ENCODE measurements at places on chromosomes 5 and 9. TPM values are rescaled to one million over a fixed set of nuclear protein-coding genes. Genes with fewer than 3 reads are reported as not detected.

- no peak for DNase-seq
Observed at GRCh38 chr5:156460471-156460870, 133.5 kb downstream of the SGCD start.

DNA sequence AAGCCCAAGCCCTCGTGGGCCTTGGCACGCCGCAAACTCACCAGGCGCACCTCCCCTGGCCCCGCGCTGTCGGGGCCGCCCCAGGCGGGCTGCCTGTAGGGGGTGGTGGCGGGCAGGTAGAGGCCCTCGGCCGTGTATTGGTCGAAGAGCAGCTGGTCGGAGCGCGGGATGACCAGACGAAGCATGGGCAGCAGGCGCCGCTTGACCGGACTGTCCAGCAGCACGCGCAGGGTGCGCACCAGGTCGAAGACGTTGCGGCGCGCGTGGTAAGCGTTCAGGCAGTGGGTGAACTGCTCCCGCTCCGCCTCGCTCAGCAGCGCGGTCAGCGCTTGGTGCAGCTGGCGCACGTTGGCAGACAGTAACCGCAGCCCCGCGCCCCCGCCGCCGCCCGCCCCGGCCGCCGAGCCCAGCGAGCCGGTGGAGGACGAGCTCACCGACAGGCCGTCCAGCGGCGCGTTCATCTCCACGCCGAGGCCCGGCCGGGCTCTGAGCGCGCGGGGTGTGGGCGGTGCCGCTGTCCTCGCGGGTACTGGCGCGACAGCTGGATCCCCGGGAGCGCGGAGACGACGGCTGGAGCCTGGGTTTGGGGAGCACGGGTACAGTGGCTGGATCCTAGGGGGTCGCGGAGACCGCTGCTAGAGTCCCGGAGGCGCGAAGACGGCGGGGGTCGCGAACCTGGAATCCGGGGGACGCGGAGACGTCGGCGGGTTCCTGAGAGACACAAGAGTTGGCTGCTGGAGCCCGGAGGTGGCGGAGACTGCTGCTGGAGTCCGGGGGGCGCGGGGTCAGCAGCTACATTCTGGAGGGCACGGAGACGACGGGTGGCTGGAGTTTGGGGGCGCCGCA, 709 bp downstream of the WHRN start:
- DNase-seq = peak; percentile 31

- DNase-seq = no peak
Observed at GRCh38 chr5:146553446-146553845, 37.5 kb upstream of the GPR151 start.

DNA sequence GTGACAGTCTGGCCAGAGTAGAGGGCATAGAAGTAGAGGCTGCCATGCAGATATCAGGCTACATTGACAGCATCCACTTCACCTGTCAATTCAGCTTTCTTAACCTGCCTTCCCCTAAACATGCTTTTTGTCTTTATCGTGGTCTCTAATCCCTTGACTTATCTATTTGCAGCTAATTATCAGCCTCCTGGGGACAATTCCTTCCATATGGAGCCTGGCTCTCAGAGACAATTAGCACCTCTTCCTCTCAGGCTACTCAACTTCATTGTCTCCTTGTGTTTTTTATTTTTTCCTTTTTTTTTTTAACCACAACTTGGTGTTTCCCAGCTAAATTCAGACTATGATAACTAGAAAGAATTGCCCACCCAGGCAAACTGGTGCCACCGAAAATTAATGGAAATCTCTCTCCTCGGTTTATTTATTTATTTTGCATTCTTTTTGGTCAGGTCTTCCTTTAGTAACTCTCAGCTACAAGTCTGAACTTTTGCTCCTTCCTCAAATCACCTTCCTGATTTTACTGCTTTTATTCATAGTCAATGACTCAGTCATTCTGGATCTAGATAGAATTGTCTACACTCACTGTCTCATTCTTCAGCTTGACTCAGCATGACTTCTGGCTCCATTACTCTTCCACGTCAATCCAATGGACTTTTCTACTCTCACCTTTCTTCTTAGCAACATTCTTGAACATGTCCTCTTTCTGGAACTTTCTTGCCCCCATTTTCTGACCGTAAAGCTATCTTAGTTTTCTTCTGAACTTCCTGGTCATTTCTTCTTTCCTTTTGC, 63.0 kb upstream of the BASP1 start:
- DNase-seq = no peak

GRCh38 chr9:92196909-92197308, 81.7 kb upstream of the SPTLC1 start:
- no peak for DNase-seq

GRCh38 chr5:173916233-173916632, 28.1 kb downstream of the CPEB4 start:
- no peak for DNase-seq

GRCh38 chr5:1140171-1140817, 28.4 kb upstream of the SLC12A7 start:
- peak; percentile 81 for DNase-seq

The SLC25A48 gene
- not detected for total RNA-seq

GRCh38 chr5:16918156-16918555, 17.9 kb downstream of the MYO10 start:
- DNase-seq = no peak

The BHMT2 gene
- total RNA-seq = not detected

The HACD4 gene
- total RNA-seq = 15.6 TPM

DNA sequence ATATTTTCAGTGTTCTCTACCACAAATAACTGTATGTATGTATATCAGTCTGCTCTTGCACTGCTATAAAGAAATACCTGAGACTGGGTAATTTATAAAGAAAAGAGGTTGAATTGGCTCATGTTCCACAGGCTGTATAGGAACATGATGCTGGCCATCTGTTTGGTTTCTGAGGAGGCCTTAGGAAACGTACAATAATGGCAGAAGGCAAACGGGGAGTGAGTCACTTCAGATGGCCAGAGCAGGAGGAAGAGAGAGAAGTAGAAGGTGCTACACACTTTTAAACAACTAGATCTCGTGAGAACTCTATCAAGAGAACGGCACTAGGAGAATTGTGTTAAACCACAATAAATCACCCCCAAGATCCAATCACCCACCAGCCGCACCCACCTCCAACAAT, 121.7 kb downstream of the ADAMTS6 start:
- no peak for DNase-seq

DNA sequence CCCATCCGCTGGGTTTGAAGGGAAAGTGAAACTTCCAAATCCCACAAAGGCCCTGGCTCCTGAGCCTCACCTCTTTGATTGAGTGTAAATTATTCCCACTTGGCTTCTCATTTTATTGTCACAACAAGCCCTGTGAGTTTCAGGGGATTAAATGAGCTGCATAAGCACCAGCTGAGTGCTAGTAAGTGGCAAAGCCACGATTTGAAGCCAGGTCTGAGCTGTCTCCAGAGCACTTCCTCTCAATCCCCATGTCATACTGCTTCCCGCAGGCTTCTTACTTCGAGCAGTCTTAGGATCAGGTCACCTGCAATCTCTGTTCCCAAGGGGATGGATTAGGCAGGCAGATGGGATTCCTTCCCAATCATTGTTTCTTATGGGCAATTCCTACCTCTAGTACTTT, 18.0 kb downstream of the RPS14 start:
- DNase-seq = no peak

GRCh38 chr5:82817897-82818676, 259.1 kb downstream of the TMEM167A start:
- no peak for DNase-seq

- no peak for DNase-seq
Observed at GRCh38 chr9:93699650-93700049, 123.3 kb downstream of the PHF2 start.

The PTGDS gene
- total RNA-seq = 44.2 TPM

DNA sequence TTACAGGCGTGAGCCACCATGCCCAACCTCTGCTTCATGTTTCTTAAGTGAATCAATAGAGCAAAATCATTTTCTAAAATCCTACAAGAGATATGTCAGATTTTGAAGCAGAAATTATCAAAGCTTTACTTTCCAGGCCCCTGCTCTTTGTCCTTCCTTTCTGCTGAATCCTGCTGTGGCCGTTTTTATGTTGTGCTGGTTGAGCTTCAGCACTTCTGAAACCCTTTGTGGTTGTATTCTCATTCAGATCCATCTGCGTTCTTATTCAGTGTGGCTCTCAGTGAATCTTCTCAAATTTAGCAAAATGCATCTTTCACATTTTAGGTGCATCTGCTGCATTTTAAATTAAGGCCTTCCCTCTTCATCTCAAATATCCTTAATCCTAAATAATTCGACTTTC, 26.0 kb downstream of the JMY start:
- DNase-seq = no peak

DNA sequence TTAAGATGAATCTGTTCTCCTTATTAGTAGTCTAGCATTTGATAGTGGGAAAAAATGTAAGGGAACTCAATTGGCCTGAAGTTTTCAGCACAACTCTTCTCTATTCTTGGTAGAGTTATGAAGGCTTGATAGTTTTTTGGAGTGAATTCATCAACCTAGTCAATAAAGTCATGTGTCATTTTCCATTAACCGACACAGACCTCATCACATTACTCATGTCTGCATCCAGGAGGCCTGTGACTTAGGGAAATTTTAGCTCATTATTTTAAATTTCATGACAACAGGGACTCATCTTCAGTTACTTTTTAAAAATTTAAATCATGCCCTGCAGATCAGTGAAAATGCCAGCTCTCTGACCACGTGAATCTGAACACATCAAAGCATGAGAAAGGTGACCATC, 63.3 kb downstream of the ADAMTS16 start:
- DNase-seq = no peak

The KIF20A gene
- total RNA-seq = 50.7 TPM

The SUSD3 gene
- 69.6 TPM for total RNA-seq

DNA sequence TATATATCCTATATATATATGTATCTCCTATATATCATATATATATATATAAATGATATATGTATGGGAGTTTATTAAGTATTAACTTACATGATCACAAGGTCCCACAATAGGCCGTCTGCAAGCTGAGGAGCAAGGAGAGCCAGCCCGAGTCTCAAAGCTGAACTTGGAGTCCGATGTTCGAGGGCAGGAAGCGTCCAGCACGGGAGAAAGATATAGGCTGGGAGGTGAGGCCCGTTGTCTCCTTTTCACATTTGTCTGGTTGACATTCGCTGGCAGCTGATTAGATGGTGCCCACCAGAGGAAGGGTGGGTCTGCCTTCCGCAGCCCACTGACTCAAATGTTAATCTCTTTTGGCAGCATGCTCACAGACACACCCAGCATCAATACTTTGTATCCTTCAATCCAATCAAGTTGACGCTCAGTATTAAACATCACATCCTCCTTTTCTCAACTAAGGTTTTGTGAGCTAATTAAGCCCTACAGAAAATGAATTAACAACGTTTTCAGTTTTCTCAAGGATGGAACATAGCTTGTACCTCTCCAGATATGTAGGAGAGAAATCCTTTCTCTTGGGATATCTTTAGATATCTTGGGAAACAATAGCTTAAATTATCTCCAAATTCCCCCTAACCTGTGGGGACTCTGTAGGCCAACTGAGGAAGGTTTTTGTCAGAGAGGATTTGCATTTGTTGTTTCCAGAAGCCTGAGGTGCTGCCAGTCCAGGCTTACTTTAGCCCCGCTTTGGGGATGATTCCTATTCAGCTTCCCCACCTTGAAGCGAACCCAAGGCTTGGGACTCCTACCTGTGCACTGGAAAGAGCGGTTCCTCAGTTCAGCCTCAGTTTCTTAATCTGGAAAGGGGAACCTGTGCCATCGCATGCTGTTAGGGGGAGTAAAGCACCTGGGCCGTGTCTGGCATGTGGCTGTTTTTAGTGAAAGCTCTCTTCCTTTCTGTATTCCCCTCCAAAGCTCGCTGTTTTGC, 163.2 kb downstream of the CACNA1B start:
- DNase-seq = no peak

The KIF4B gene
- not detected for total RNA-seq

DNA sequence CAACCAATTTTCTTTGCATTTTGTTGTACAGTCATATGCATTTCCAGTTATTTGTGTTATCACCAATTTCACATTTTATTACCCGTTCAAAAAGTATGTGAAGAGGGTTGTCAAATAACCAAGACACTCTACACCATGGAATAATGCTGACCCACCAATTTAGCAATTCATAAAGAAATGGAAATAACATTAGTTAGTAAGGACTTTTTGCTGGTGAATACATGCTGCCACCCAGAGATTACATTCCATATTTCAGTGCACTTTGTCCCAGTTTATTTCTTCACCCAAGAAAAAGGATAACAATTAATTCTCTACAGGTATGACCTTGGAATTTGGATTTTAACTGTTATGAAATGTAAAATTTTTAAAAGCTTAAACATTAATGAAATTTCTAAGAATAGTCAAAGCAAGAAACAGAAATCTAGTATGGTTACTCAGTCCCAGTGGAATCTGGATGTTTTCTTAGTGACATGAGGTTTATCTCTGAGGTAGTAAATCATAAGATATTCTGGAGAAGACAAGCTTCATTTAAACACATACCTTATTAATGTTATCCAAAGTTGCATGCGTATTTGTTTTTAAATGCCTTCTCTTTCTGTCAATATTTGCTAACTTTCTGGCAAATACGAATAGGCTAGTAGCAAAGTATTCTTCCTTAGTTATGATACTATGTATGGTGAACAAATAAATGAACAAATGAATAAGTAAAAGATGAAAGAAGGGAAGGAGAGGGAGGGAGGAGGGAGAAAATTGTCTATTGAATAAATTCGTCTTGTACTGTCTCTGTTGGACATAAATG, 100.6 kb downstream of the CETN3 start:
- no peak for DNase-seq

The FBP2 gene
- total RNA-seq = not detected

DNA sequence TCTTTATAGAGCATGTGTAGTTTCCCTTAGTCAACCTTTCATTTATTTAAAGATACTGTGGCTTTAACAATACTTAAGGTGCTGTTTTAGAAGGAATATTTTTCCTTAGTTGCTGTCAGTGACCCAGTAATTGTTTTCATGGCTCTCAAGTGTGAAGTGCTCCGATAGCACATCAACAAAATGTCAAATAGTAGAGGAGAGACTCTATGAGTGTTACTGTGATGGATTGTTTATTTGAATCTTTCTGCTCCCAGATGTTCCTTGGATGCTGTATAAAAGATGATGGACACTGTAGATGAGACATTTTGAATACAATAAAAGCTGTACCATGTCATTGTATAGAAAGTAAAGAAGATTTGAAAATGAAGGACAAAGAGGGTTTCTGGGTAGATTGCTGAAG, 1185.7 kb upstream of the C9orf72 start:
- no peak for DNase-seq

- DNase-seq = peak; percentile 24
Observed at GRCh38 chr9:134217431-134218210, 53.3 kb upstream of the RNU6ATAC start.

- no peak for DNase-seq
Observed at GRCh38 chr5:178289438-178289837, 56.8 kb upstream of the PHYKPL start.

GRCh38 chr9:107174441-107174840, 108.6 kb upstream of the RAD23B start:
- no peak for DNase-seq

Measured in activated CD4-positive, alpha-beta memory T cell treated with anti-CD3 and anti-CD28 coated beads, Interleukin-2, amount 10 ng/mL, durations not matched to agents 7 days and 5 days (primary cell).